ENCODE measurements at places on chromosomes 6 and 20.
A peak's percentile ranks its signal among the peaks of the same experiment; 100 is the strongest.

GRCh38 chr20:59069026-59069425 lies 26.4 kb upstream of the PRELID3B start:
- no peak for DNase-seq

- DNase-seq = no peak
Measured at GRCh38 chr20:41045671-41046070, 17.0 kb downstream of the TOP1 start.

- no peak for DNase-seq
Measured at GRCh38 chr6:13729891-13730290, 18.3 kb upstream of the RANBP9 start.

DNA sequence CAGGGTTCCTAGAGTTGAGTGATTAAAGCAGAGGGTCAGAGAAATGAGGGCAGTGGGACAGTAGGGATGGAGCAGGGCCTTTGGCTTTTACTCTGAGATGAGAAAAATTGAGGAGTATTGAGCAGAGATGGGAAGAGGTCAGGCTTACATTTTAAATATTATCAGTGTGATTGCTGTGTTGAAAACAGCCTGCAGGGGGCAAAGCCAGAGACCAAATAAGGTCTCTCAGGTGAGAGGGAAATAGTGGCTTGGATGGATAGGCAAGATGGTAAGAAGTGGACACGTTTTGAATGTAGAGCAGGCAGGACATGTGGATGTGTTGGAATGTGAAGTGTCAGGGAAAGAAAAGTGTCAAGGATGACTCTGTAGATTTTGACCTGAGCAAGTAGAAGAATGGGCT lies 105.0 kb upstream of the MAP3K7 start:
- no peak for DNase-seq

- no peak for DNase-seq
Measured at GRCh38 chr6:19602434-19603013, 234.6 kb upstream of the ID4 start.

GRCh38 chr6:95973976-95974375 lies 41.8 kb upstream of the FUT9 start:
- DNase-seq = no peak

- no peak for DNase-seq
Measured at GRCh38 chr6:46598215-46598614, 54.4 kb downstream of the CYP39A1 start.

- no peak for DNase-seq
Measured at GRCh38 chr20:24095756-24096155, 107.2 kb upstream of the GGTLC1 start.

DNA sequence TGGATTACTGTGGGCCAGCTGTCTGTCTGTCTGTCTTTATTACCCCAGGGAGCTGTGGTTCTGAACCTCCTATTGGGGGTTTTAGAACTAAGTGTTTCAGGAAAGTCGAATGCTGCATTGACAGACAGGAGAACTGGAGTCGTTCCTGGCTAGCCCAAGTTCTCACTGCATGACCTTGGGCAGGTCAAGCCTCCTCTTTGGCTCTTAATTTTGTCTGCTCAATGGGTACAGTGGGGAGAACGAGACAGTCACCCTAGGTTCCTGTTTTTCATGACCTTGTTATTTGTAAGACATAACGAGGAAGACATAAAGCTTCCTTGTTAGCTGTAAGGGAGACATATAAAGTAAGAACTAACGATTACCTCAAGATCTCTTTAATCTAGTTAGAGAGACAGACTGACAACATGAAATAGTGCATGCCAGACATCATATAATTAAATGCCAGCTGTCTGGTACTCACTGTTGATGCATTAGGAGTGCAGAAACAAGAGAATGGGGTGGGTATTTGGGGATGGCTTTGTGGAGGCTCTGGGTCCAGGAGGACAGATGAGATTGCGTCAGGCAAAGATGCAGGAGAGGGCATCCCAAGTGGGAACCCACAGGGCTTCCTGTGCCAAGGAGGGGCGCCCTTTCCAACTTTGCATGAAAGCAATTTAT lies 3.7 kb upstream of the CCDC167 start:
- DNase-seq = no peak

- no peak for DNase-seq
Measured at GRCh38 chr6:30889921-30890645, 5.8 kb downstream of the DDR1 start.

DNA sequence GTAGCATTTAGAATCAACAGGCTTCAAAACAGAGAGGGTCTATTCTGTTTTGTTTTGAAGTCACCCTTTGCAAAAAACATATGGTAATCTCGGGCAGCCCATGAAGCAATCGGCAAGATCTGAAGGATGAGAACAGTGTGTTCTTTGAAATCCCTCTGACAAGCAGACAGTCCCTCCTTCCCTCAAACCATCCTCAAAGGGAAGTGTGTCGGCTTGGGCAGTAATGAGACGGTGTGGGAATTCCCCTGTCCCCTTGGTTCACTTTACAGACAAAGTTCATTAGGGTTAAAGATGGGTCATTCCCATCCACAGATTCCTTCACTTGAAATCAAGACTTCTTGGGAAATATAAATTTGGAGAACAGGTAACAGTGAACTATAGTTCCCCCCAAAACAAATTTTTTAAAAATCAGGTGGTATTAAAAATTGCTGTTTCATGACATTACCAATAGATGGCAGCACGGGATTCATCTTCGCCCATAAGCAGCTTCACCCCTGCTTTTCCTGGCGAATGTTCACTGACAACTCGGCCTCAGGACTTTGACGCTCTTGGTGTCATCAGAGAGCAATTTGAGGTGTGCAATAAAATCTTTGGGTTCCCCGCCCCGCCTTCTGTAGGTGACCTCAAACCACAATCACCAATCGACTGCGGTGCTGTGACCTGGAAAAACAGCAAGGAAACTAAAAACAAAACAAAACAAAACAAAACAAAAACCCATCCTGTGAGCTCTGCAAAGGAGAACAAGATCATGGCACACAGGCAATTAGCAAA lies 159.3 kb upstream of the TNFAIP3 start:
- DNase-seq = peak; percentile 42

DNA sequence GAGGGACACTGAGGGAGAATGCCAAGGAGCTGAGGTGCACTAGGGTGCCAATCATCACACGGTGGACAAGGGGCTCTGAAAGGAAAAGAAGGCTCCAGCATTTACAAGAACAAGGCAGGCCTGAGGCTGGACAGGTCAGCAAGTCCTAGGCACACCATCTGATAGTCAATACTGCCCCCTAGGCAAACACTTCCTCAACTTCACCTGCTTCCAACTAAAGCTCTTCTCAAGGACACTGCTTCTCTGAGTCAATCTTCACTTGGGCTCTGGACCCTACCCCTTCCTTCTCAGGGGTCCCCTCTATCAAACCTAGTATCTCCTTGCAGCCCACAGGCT lies 37.7 kb upstream of the SLC4A11 start:
- no peak for DNase-seq
